ENCODE measurements at places on chromosomes 11 and 22.
A peak's percentile ranks its signal among the peaks of the same experiment; 100 is the strongest.

DNA sequence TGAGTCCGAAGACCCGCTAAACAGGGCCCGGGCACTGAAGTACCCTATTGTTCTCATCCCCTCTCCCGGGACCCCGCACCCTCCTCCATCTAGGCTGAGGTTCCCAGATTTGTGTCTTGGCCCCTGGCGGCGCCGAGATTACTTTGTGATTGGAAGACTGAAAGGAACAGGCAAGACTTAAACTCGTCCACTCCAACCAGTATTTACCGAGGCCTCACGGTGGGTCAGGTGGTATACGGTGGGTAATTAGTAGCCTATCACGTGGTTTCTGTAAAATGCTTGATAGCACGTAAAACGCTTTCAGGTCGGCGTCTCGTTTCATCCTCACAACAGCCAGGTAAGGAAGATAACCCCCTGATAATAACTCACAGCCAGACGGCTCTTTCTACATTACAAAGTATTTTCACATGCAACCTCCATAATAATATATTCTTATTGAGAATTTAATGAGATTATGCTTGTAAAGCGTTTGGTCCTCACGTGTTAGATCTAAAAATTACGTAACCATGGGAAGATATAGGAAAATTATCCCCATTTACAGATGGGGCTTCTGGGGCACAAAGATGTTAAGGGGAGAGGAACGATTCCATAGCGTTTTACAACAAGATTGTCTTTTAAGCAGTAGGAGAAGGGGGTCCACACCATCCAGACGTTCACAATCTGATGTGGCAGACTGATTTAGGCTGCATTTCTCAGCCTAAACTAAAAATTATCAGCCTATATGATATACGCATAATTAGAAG is 642 bp upstream of the PIK3C2A start:
- peak; percentile 48 for DNase-seq

DNA sequence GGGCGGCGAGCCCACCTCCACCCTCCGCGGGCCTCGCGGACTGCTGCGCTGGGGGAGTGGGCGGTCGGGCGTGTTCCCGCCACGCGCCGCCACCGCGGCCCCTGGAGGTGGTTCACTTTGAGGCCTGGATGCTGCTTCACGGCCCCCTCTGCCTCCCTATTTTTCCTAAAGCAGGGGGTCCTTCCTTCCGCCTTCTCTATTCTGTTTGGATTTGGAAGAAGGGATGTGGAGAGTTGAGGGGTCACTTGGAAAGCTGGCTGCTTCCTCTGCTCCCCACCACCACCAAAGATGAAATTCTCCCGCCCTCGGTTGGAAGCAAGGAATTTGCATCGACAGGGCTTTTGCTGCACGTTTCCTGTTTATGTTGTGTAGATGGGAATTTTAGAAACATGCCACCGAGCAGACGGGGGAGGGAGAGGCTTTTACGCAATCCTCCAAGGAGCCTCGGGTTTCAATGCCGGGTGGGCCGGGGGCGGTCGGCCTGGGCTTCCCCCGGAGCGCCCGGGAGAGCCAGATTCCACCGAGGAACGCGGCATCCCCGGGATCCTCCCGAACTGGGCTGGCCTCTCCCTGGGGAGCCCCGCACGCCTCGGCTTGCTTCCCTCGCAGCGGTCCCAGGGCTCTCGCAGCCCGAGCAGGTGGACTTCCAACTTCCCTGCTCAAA is 403 bp upstream of the SBF2 start:
- no peak for DNase-seq

DNA sequence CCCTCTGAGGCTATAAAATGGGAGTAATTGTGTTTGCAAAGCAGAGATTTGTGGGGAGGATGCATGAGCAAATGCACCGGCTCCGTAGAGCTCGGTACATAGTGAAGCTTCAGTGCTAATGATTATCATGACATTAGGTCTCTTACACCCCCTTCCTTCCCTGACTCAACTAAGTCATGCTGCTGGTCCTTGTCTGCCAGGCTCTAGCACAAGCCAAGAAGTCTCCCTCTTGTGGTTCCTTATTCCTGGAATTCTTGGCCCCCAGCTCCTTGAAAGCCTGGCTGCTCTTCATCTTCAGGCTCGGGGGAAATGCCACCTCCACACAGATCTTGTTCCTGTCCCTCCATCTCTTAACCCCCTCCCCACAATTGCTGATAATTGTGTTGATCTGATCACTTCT is 45.7 kb upstream of the SYT13 start:
- DNase-seq = no peak

- no peak for DNase-seq
Observed at GRCh38 chr22:36881504-36882245, 20.9 kb downstream of the NCF4 start.

DNA sequence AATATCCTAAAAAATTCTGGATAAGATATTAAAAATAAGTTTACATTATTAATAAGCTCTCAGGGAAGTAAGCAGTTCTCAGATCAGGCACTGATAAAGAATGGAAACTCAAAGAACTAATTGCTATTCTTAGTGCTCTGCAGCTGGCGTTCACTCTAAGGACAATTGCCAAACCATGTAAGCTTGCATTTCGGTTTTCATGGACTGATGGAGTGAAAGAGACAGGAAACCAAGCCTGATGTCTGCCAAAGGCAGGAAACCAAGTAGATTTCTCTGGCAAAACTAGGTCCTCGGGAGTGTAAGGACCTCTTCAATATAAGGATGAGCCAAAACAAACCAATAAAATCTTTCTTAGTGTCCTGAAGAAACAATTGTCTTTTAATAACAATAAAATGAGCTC is 355.2 kb downstream of the RAB38 start:
- no peak for DNase-seq

DNA sequence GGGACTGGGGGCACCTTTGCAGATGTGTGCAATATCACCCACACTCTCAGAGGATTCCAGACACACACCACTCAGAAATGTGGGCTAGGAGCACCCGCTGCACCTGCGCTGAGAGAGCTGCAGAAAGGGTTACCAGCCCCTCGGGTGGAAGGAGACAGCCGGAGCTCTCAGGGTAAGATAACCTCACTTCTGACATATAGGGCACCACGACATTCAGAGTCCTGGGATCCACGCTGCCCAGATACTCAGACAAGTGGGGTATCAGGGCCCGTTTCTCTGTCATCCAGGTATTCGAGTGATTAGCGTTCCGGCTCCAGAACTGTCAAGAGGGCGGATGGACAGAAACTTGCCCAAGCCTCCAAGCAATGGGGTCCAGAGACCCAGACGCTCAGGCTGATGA is 6.2 kb upstream of the SYT8 start:
- no peak for DNase-seq

GRCh38 chr11:11980841-11981308 is 27.6 kb downstream of the DKK3 start:
- DNase-seq = no peak

GRCh38 chr22:27785831-27786230 is 15.7 kb downstream of the MN1 start:
- no peak for DNase-seq

DNA sequence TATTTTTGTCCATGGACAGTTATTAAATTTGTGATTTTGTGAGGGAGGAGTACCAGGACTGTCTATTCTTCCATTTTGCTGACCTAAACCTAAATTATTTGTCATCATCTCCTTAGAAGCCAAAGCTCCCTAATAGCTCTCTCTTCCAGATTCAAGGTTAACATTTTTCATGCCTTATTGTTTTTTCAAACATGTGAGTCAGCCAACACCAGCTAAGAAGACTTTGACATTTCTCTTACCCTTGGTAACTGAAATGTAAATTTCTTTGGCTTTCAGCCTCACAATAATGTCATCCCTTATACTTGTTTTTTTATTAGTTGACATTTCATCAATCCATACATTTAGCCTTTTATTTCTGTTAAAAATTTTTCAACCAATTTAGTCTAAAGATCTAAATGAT is 19.2 kb downstream of the OR52E1 start:
- no peak for DNase-seq

DNA sequence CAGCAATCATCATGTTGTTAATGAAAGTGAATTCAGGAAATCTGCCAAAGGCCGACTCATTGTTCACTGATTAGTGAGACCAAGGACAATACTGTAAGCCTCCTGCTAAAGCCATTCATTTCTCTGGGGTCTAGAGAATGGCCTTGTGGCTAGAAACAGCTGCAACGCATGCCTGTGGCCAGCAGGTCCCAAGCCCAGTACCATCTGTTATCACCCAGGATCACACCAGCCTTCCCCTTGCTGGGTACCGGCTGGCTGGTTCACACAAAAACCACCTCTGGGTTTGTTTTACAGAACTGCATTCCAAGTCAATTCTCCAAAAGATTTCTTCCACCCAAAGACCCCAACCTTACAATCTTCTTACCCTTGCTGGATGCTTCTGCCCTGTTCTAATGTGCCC is 1.1 kb downstream of the PLAAT5 start:
- no peak for DNase-seq

- DNase-seq = no peak
Observed at GRCh38 chr11:19499026-19499669, 213.5 kb upstream of the NAV2 start.

DNA sequence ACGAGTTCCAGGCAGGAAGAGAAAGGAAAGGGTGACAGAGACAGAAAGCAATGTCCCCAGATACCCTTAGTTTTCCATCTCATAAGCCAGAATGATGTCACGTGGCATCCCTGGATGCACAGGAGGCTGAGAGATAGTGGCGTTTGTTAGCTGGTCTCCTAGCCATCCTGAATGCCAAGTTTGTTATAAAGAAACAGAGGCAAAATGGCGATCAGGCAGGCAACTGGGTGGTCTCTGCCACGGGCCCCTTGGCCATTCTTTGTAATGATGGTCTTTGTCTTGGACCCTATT is 5.3 kb downstream of the SMIM38 start:
- DNase-seq = no peak

- DNase-seq = no peak
Observed at GRCh38 chr11:100741866-100742625, 55.0 kb downstream of the ARHGAP42 start.
